ENCODE measurements at places on chromosomes 12 and 14.
A peak's percentile ranks its signal among the peaks of the same experiment; 100 is the strongest.

GRCh38 chr12:106224355-106224706 is 23.5 kb downstream of the CKAP4 start:
- no peak for DNase-seq

GRCh38 chr12:51871126-51871525 is 16.8 kb upstream of the ANKRD33 start:
- DNase-seq, result no peak

GRCh38 chr12:54762390-54762789 is 91.9 kb upstream of the MUCL1 start:
- DNase-seq, result no peak

GRCh38 chr14:20143911-20144310 is 5.3 kb downstream of the OR4N5 start:
- no peak for DNase-seq

DNA sequence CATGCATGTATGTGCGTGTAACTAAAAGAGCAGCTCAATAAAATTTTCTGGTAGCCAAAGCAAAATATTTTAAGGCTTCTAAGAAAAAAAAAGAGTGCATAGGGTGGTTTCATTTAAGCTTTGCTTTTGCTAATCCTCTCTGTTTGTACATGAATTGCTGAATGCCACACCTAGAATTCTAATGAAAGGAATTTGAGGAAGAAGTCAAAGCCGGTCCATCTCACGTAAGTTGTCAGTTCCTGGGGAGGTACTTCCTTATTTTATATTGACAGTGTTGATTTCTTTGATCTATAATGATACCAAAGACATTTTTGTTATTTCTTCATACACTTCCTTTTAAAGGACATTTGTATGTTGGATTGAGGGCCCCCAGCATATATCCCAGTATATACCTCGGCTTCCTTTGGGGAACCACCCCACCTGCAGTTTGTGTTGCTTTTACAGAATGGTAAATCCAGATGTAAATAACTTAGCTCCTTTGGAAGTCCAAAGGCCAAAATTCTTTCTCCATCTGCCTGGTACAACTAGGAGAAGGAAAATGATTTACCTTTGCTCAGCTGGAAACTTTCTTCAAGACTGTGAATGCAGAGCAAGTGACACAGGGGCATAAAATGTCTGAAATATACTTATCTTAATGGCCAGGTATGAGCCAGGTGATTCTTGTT is 420.9 kb upstream of the ATP2B1 start:
- no peak for DNase-seq

GRCh38 chr12:121649819-121650353 is 19.6 kb downstream of the MORN3 start:
- no peak for DNase-seq

DNA sequence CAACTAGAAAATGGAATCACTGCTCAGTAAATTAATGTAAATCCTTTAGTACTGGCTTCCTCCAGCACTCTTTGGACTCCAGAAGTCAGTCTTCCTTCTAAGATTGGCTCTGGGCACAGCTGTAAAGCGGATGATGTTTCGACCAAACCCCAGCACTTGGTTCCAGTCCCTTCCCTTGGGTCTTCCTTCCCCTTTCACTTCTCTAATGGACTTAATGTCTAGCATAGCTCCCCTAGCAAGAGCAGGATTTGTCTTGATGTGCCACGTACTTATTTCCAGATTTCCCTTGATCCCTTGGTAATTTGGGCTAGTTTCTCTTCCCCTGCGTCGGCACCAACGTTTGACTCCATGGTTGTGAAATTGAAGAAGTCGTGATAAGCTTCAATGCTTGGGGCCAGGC is 28.3 kb downstream of the C12orf75 start:
- no peak for DNase-seq

DNA sequence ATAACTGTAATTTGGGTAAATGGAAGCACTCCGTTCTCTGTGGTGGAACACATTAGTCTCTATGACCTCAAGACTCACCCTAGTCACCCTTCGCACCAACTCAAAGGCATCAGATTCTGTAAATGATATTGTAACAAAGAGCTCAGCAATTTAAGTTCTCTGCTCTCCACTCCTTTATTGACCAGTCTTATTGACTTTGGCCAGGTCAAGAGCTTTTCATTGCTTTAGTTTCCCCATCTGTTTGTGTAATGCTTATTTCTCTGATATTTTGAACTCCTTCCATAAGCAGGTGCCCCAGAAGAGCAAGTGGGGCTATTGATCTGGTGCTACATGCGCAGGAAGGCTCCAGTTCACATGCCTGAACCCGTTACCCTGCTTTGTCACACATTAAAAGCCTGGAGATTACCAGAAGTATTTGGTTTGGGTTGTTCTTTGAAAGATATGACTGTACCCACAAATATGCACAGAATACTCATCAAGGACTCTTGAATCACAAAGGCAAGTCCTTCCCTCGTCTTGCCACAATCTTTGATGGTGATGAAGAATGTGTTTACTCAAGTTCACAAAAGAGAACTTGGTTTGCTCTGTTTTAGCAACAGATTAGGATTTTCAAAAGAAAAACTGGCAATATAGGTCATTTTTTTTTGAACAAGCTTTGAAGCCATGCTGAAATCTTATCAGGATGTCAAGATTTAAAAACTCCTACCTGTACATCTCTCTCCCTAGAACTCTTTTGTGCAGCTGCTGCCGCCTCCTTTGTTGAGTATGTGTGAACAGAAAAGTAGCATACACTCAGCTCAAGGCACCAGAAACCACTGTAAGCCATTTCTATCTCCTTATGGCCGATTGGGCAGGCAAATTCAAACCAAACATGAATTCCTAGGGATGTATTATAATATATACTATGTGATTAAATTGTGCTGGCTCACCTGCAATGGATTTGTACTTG is 193.9 kb downstream of the BCAT1 start:
- DNase-seq, result no peak

- no peak for DNase-seq
Measured at GRCh38 chr12:48219631-48220030, 16.5 kb upstream of the OR10AD1 start.

- DNase-seq, result no peak
Measured at GRCh38 chr12:53735556-53735955, 8.3 kb upstream of the CALCOCO1 start.

GRCh38 chr14:83873669-83874068 is 1656.3 kb upstream of the FLRT2 start:
- no peak for DNase-seq

DNA sequence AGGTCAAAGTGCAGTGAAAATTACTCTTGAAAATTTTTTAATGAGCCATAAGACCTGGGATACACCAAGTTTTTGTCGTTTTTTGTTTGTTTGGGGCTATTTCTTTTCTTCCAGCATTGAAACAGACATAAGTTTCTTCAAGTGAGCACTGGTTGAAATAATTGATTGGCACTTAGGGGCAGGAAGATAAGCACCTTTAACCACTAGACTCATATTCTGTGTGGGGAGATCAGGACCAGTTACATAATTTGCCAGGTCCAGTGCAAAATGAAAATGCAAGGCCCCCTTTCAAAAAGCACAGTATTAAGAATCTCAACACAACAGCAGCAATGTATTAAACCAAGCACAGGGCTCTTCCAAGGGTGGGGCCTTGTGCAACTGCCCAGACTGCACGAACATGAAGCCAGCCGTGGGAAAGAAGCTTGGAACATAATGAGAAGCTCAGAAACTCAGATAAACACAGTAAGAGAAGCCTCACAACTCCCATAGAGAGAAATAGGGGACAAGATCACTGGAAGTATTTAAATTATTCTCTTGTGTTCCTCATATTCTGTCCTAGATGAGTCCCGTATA is 3.2 kb upstream of the TCP11L2 start:
- DNase-seq, result no peak

DNA sequence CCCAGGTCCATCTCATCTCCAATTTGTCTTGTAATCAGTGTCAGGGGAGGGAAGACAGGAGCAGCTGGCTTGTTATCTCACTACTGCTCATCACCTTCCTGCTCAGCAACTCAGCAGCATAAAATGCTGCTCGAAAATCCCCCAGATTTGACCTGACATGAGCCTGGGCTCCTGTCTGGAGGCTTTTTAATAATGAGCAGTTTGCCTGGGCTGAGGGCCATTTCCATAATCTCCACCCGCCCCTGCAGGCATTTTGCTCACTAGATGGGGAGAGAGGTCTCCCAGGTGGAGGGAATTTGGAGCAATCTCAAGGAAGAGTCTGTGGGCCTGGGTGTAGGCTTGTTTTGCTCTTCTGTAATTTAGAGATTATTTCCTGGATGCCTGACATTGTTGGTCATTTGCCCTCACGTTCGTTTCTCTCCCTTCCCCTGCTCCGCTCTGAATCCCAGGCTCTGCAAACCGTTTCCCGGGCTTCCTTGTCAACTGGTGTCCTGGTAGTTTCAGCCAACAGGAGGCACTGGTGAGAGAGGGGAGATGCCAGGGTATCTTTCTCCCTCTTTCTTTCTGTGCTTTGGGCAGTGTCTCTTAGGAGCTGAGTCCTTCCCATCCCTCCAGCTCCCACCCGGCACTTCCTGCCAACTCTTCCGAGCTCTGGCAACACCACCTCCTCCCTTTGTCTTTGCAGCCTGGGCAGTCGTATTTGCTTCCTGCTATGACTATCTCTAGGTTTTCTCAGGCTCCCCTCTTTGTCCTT is 299.2 kb downstream of the GLT1D1 start:
- DNase-seq, result no peak

DNA sequence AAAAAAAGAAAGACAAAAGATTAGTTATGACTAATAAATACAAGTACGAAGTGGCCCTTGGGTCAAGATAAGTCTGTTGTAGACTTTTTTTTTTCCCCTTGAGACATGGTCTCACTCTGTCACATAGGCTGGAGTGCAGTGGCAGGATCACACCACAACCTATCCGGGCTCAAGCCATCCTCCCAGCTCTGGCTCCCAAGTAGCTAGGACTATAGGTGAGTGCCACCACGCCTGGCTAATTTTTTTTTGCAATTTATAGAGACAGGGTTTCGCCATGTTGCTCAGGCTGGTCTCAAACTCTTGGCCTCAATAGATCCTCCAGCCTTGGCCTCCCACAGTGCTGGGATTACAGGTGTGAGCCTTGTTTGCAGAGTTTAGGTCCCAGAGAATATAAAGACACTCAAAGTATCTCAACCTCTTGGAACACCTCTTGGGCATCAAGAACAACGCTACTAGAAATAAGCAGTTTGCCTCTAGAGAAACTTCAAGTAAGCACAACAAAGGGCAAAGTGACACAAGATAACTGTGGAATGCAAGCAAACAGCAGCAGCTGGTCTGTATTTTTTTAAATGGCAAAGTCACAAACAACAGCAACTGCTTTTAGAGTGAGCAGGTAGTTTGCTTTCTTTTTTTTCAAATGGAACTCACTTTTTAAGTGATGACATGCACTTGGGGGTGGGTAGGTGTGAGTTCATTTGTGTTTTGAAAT is 3.9 kb upstream of the MDM2 start:
- DNase-seq, result no peak

- DNase-seq, result no peak
Measured at GRCh38 chr12:6730169-6730568, 6.3 kb downstream of the COPS7A start.

DNA sequence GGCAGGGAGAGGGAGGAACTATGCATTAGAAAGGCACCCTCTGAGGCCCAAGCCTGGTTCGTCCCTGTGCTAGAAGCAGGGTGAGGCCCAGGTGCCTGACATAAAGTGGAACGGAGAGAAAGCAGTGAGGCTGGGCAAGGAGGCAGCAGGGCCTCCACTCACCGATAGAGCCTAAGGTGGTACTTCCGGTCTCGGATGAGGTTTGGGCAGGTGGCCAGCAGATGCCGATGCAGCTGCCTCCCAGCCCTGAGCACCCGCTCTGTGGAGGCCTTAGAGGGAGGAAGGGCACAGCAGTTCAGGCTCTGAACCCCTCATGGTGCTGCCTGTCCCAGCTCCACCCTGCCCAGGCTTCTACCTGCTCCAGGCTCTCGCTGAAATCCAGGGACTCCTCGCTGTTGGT is 7.1 kb downstream of the RAPGEF3 start:
- DNase-seq, result no peak

DNA sequence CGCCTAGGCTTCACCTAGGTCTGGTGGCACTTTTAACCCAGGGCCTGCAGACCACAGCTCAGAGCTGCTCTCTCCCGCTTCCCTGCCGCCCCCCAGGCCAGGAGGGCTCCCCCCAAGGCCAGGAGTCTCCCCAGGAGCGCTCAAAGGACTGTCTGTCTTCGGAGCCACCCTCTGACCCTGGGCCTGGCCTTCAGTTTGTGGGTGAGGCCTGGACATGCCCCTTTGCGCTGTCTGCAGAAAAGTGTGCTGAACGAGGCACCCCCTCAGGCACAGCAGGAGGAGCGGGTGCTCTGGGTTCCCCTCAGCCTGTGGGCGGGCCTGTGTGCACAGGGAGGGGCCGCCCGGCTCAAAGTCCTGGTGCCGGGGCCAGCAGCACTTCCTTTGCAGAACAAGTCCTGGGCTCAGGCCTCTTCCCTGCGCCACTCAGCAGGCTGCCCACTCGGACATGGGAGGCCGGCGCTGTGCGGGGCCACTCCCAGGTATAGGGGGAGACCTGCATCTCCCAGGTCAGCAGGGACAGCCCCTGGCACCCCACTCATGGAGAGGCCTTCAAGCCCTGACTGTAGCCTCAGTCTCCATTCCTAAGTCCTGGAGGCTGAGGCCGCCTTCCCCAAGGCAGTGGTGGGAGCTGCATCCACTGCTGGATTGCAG is 14.3 kb downstream of the DEGS2 start:
- no peak for DNase-seq

- DNase-seq, result no peak
Measured at GRCh38 chr12:47799357-47799955, 20.2 kb downstream of the HDAC7 start.

GRCh38 chr14:59275668-59276067 is 87.2 kb downstream of the DAAM1 start:
- DNase-seq, result no peak

- DNase-seq, result no peak
Measured at GRCh38 chr14:39184628-39185255, 9.7 kb downstream of the PNN start.

DNA sequence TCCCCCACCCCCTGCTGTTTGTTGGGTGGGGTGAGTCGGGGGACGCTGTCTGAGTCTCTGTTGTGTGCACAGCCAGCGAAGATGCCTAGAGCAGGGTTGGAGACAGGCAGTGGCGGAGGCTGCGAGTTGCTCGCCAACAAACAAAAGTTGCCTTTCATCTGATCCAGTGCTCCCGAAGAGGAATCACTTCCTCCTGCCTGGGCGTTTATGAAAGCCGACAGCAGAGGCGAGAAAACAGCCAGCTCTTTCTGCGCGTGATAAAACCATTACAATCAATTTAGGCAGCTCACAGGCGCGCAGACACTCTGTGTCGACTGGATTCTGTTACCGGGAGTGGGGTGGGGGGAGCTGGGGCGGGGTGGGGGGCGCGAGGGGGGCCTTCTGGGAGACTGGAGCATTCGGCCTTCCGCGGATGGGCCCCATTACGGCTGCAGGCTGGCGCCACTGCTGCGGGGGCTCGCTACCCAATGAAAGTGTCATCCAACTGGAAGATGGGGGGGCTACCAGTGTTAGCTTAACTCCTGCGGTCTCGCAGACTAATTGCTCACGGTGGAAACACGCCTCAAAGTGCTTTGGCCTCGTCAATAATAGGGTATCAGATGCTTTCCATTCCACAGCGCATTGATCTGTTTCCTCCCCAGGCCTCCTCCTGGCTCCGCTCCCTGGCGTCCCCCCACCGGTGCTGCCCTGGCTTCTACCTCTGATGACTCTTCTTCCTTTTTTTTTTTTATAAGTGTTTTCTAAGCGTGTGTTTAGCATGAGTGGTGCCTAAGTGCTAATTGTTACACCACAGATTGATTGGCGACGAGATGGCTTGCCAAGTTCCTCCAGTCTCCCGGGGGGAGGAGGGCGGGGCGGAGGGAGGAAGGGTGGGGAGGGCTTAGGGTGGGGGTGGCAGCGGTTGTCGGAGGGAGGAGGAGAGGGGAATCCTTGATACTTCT is 678.4 kb downstream of the MED13L start:
- DNase-seq, result peak; percentile 15

GRCh38 chr12:86193931-86194330 is 62.3 kb downstream of the MGAT4C start:
- no peak for DNase-seq

- DNase-seq, result no peak
Measured at GRCh38 chr12:125434936-125435443, 369.8 kb downstream of the AACS start.

Measured in NCI-H774 (cell line).